ENCODE measurements at places on chromosomes 5 and 9.

DNA sequence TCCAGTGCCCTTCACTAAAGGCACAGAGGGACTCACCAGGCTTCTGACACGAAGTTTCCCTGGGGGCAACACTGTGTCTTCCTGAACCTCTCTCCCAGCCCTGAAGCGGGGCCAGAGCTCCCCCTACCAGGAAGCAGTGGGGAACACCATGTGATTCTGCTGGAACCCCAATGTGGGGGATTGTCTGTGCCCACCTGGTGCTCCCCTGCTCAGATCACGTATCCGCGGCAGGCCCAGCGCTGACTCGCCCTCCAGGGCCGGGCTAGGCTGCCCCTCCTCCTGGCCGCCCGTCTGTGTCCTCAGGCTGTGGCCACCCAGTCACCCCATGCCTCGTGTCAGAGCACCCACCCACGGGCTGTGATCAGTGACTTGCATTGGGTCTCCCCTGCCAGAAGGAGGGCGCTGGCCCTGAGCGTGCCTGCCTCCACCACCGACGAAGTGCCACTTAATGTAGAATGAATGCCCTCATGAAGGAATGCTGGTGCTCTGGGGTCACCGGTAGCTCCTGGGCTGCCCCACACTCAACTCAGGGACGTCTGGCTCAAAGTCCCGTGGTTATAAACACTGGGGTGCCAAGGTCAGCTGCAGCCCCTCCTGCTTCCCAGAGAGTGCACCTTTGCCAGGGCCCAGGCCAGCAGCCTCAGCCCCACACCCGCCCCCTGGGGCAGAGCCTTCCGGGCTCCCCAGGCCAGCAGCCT, 22.1 kb downstream of the SARDH start:
- DNase-seq: no peak

GRCh38 chr9:120416781-120417427, 163.1 kb downstream of the CDK5RAP2 start:
- DNase-seq: no peak

GRCh38 chr9:95436416-95436815, 80.4 kb downstream of the PTCH1 start:
- DNase-seq: no peak

- DNase-seq: no peak
Observed at GRCh38 chr5:136427426-136427825, 62.1 kb upstream of the TRPC7 start.

DNA sequence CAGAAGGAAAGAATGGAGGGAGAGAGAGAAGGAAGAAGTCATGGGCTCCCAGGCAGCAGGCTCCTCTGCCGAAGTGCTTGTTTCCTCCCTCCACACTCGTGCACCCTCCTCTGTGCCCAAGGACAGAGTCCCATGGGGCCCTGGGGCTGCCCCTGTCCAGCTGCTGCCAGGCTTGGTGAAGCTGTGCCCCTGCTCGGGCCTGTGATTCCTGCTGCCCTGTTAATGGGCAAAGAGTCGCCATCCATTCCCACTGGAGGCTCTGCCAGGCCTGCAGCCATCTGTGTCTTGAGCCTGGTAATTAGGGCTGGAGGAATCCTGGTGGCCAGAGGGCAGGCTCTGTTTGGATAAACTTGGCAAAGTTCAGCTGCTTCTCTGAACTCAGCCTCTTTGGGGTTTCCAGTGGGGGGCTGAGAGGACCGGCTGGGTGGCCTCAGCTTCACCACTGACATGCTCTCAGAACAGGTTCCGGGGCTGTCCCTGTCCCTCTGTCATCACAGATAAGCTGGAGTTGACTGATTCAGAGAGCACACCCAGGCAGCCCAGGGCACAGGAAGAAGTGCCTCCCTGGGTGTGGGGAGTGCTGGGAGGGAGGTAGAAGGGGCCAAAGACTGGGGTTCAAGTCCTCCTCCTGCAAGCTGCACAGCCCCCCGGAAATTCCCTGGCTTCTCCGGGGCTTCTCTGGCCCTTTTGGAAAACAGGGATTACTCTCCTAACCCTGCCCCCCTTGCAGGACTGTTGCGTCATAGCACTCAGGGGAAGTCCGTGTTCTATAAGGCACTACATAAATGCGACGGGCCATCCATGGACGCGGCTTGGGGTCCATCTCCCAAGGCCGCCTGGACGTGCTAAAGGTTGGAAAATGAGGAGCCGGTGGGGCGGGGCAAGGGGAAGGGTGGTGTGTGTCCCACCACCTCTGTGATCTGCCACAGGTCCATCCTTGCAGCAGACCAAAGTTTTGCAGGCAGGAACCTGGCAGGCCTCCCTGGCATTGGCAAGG, 154.8 kb downstream of the PAX5 start:
- no peak for DNase-seq

DNA sequence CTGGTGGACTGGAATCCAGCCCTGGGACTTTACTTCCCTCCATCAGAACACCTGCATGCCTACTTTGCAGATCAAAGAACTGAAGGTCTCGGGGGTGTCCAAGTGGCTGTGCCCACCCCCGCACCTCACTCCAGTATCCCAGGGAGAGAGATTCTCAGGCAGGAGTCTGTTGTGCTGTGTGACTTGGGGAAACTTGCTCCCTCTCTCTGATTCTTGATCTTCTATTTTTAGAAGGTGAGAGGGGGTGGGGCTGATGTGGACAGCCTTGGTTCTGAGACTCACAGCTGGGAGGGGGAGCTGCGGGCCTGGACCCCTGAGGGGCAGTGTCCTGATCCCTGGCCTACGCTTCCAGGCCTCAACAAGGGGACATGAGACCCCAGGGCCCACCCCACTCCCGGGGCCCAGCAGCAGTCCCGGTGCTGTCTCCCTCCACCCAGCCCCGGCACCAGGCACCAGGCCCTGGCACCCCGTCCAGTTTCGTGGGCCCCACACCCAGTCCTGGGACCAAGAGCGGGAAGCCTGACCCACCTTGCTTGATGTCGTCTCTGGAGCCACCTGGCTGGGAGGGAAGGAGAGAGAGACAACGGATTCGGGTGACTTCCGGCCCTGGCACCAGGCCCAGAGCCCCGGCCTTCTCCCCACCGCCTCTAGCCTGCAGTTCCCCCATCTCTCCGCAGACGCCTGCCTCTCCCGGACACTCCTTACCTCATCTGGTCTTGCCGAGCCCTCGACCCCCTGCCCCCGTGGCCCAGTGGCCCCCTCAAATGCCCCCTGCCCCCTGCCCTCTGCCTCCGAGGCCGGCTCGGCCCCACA, 74.0 kb upstream of the SPTLC1 start:
- DNase-seq: no peak

DNA sequence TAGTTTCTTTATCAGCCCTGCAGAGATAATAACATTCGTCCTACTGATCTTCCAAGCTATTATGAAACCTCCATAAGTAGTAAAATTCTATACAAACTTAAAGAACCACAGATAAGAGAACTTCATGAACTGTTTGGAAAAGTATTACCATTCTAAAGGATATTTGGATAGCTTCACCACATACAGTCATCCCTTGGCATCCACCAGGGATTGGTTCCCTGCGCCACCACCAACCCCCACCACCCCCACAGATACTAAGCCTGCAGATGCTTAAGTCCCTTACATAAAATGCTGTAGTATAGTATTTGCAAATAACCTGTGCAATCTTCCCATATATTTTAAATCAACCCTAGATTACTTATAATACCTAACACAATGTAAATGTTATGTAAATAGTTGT, 61.4 kb upstream of the SHISAL2B start:
- DNase-seq: no peak

- peak; percentile 64 for DNase-seq
Observed at GRCh38 chr9:137544176-137544760, 5.9 kb downstream of the PNPLA7 start.

- DNase-seq: no peak
Observed at GRCh38 chr5:23147625-23148024, 294.5 kb upstream of the CDH12 start.

- DNase-seq: peak; percentile 69
Observed at GRCh38 chr5:115816226-115817081, at the start of gene CDO1. CDO1 (minus strand) TSS chr5:115816659; CDS start chr5:115816397, 262 bp downstream.

DNA sequence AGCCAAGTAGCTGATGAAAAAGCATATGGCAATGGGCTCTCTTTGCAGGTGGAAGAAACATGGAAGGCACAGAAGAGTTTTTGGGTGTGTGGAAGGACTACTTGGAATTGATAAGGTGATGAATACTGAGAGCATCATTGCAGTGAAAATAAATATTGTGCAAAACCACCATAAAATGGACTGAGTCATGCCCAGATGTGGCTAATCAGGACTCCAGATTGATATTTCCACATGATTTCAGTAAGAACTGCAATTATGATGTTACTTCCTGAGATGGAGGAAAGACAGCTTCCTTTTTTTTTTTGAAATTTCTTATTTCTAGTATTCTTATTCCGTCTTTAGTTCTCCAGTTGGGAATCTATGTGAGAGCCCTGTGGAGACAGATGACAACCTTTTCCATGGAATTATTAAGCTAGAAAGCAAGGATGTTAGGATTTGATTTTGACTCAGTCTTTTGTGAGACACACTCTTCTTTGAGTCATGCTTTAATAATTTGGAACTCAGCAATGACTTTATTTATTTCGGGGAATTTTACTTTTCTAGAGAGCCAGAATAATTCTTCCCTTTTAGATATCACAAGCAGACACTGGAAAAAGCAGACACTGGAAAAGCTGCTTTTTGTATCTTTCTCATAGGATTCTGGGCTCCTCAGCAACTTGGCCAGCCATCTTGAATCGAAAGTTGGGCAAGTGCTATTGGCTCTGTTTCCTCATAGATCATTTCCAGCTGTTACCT, 94.2 kb upstream of the VCAN start:
- peak; percentile 79 for DNase-seq

GRCh38 chr5:51203598-51203997, 179.7 kb upstream of the ISL1 start:
- DNase-seq: no peak

DNA sequence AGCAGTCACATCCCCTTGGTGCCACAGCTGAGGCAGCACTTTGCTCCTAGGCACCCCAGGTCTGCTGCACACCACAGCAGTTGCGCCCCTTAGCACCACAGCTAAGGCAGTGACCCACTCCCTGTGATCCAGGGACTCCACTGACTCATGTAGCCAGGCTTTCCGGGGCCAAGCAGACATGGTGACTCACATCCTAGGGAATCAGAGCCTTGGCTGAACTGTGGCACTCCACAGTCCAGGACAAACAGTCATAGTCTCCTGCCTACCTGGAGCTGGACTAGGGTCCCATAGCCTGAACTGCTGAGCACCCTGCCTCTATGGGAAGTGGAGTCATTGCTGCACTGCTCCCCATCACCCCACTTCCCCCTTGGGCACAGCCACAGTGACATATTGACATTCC, 338.7 kb downstream of the NPR3 start:
- peak; percentile 72 for DNase-seq

DNA sequence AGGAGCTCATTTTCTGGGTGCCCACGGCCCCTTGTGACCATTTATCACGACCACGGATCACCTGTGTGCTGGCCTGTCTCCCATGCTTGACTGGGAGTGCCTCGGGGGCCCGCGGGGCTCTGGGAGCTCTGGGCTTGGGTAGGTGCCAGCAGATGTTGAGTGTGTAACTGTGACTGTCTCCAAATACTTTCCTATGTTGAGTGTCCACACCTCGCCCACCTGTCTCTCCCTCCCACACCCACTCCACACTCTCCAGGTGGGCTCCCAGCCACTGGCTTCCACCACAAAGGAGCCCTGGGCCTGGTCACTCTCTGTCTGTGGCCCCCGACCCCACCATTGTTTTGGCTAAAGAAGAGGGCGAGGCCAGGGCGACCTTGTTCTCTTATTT, 196.4 kb downstream of the CDK5RAP2 start:
- no peak for DNase-seq

DNA sequence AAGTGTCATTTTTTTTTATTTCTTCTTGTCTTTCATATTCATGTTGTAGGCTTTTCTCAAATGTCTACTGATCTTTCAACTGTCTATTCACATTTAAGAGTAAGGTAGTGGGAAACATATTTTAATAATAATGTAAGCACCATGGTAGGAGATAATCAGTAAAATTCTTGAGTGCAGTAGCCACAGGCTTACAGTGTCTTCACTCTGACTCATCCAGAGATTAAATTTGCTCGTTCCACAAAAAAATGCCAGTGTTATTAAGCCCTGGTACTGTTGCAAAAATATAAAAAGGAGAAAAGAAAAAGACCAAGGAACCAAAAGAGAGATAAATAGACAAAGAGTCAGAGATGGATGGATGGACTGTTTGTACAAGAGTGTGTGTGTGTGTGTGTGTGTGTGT, 43.0 kb downstream of the PARP8 start:
- peak; percentile 25 for DNase-seq

GRCh38 chr5:154285661-154286408, 95.3 kb downstream of the GALNT10 start:
- DNase-seq: no peak

DNA sequence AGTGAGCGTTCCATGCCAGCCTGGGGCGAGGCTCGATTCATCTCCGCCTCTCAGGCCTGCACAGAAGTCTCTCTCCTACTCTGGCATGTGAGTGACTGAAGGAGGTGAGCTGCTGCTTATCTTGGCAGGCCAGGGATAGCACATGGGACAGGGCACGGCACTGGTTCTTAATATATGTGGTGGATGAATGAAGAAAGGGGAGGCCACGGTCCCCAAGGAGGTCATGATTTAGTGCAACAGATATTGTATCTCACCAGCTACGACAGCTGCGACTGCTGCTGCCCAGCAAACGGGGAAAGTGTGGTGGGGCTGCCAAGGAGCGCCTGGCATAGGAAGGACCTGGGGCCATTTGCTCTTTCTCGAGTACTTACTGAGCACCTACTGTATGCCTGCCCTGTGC, 19.3 kb upstream of the MAPK9 start:
- DNase-seq: no peak

- DNase-seq: no peak
Observed at GRCh38 chr5:138366632-138367382, 14.3 kb downstream of the KDM3B start.

DNA sequence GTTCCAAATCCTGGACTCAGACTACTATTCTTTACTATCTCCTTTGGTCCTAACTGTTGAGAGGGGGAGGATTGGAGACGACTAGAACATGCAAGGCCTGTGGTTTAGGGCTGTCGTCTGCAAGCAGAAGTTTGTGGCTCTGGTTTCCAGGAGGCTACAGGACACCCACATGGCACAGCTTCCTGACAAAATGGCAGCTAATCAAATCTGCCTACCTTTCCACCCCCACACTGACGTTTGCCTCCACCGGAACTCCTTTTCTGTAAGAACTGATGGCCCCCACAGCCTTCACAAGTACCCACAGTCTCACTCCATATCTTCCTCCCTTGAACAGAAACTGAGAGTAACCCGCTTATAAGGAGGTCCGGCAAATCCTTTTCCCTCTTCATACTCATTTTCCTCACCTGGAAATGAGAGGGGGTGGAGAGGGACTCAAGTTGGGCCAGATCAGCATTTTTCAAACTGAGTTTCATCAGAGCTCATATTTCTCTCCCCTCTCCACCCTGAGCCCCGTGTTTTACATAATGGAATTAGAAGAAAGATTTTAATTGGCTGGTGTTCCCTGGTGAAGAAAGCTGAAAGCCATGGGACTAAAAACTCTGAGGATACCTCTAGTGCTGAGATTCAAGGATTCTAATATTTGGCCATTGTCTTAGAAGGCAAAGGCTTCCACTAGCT, 5.2 kb downstream of the SLC31A2 start:
- DNase-seq: no peak

DNA sequence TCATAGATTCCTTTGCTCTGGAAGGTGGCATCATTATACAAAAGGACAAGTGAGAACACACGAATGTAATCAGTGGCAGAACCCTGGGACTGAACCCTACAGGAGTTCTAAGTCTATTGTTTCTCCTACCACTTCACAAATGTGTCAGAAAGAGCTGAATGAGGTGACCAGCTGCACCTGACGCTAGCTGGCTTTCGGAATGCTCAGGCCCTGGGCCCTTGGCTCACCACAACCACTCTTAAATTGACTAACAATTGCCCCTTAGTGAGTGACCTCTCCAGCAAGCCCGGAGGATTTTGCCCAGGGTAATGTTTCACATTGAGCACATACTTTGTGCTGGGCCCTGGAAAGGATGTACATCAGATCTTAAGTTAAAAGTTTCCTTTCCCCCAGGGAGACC, 41.2 kb upstream of the ABCA1 start:
- no peak for DNase-seq

All from fibroblast of gingiva (primary cell).